ENCODE measurements at places on chromosomes 6 and 20. TPM values are rescaled to one million over a fixed set of nuclear protein-coding genes. Genes with fewer than 3 reads are reported as not detected.

The HLA-DQB1 gene
- 3.8 TPM for total RNA-seq

The MEP1A gene
- total RNA-seq = not detected

- H3K4me1 ChIP-seq = peaks cover 7% of the 10 kb centered on the region
- H3K27me3 ChIP-seq = peaks cover 3% of the 10 kb centered on the region
- no peaks in the 10 kb centered on the region for H3K36me3 ChIP-seq
- H3K4me3 ChIP-seq = no peak overlapping the region
Measured at GRCh38 chr6:167437888-167438484, 113.1 kb downstream of the TTLL2 start.

GRCh38 chr20:20435453-20435852 lies 67.5 kb downstream of the INSM1 start:
- H3K36me3 ChIP-seq = no peaks in the 10 kb centered on the region
- H3K4me1 ChIP-seq = no peaks in the 10 kb centered on the region
- DNase-seq = no peak
- H3K4me3 ChIP-seq = no peak overlapping the region
- H3K27me3 ChIP-seq = no peaks in the 10 kb centered on the region
- no peak overlapping the region for H3K27ac ChIP-seq

GRCh38 chr6:160215232-160215631 lies 43.4 kb downstream of the SLC22A2 start:
- peaks cover 3% of the 10 kb centered on the region for H3K4me1 ChIP-seq
- peaks cover 3% of the 10 kb centered on the region for H3K27me3 ChIP-seq
- no peak overlapping the region for H3K4me3 ChIP-seq
- DNase-seq = no peak

GRCh38 chr6:87944541-87944954 lies 103.1 kb upstream of the SPACA1 start:
- DNase-seq = peak; percentile 91
- H3K36me3 ChIP-seq = no peaks in the 10 kb centered on the region
- H3K27me3 ChIP-seq = no peaks in the 10 kb centered on the region
- H3K27ac ChIP-seq = peak overlapping the region; percentile 33
- H3K4me1 ChIP-seq = peaks cover 7% of the 10 kb centered on the region

GRCh38 chr6:45369870-45370269 lies 7.9 kb downstream of the SUPT3H start:
- H3K27ac ChIP-seq = no peak overlapping the region
- H3K4me1 ChIP-seq = no peaks in the 10 kb centered on the region
- DNase-seq = no peak
- H3K27me3 ChIP-seq = no peaks in the 10 kb centered on the region
- H3K4me3 ChIP-seq = no peak overlapping the region
- H3K36me3 ChIP-seq = no peaks in the 10 kb centered on the region

All from muscle of leg (tissue), 16 donors.